ENCODE measurements at places on chromosomes 13 and 19. TPM values are rescaled to one million over a fixed set of nuclear protein-coding genes. Genes with fewer than 3 reads are reported as not detected.

DNA sequence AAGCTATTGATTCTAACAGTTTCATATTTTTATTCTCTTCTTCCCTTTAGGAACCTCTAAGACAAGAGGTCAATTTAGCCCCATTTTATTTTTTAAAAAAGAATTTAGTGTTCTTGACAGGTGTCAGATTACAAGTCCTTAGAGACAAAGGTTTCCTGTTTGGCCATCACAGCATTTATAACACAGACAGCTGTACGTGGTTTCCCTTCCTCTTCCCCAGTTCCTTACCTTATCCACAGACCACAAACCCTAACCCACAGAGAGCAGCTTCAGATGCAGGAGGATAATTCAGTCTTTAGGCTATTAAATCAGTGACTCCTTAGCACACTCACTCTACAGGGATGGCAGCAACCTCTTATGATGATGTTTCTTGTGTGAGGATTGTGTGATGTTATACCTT is 1210.1 kb downstream of the DIAPH3 start:
- no peaks in the 10 kb centered on the region for H3K27me3 ChIP-seq
- H3K4me1 ChIP-seq, result no peaks in the 10 kb centered on the region
- H3K27ac ChIP-seq, result no peak overlapping the region
- no peak overlapping the region for H3K4me3 ChIP-seq
- no peak for DNase-seq

- H3K27me3 ChIP-seq, result no peaks in the 10 kb centered on the region
- H3K27ac ChIP-seq, result no peak overlapping the region
- H3K4me1 ChIP-seq, result no peaks in the 10 kb centered on the region
Observed at GRCh38 chr19:37991176-37991835, 84.3 kb downstream of the SIPA1L3 start.

GRCh38 chr13:87536499-87536898 is 134.7 kb upstream of the SLITRK5 start:
- no peaks in the 10 kb centered on the region for H3K27me3 ChIP-seq
- no peak for DNase-seq
- no peak overlapping the region for H3K27ac ChIP-seq
- no peaks in the 10 kb centered on the region for H3K4me1 ChIP-seq
- no peaks in the 10 kb centered on the region for H3K36me3 ChIP-seq
- H3K4me3 ChIP-seq, result no peak overlapping the region

DNA sequence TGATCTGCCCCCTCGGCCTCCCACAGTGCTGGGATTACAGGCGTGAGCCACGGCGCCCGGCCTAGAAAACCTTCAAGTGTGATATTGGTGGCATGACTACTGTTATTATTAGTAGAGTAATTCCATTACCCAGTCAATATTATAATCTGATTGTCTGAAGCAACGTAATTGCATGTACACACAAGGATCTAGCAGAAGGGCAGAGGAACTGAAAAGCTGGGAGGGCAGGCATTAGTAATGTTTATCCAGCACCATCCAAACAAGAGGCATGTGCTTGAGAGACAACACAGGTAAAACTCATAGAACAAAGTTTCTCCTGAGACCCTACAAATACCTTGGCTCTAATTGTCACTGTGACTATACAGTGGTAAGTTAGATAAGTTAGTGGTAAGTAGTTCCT is 56.2 kb upstream of the ITM2B start:
- H3K4me3 ChIP-seq, result no peak overlapping the region
- no peak for DNase-seq
- H3K4me1 ChIP-seq, result no peaks in the 10 kb centered on the region
- no peak overlapping the region for H3K27ac ChIP-seq
- no peaks in the 10 kb centered on the region for H3K27me3 ChIP-seq

GRCh38 chr13:109840201-109840892 is 54.0 kb upstream of the IRS2 start:
- no peak for DNase-seq
- no peaks in the 10 kb centered on the region for H3K27me3 ChIP-seq
- no peak overlapping the region for H3K4me3 ChIP-seq
- H3K36me3 ChIP-seq, result no peaks in the 10 kb centered on the region
- no peaks in the 10 kb centered on the region for H3K4me1 ChIP-seq

- no peaks in the 10 kb centered on the region for H3K4me1 ChIP-seq
- peak; percentile 83 for DNase-seq
- H3K27me3 ChIP-seq, result no peaks in the 10 kb centered on the region
- H3K36me3 ChIP-seq, result no peaks in the 10 kb centered on the region
- H3K4me3 ChIP-seq, result no peak overlapping the region
Observed at GRCh38 chr19:15010501-15011300, 31.0 kb upstream of the SLC1A6 start.

DNA sequence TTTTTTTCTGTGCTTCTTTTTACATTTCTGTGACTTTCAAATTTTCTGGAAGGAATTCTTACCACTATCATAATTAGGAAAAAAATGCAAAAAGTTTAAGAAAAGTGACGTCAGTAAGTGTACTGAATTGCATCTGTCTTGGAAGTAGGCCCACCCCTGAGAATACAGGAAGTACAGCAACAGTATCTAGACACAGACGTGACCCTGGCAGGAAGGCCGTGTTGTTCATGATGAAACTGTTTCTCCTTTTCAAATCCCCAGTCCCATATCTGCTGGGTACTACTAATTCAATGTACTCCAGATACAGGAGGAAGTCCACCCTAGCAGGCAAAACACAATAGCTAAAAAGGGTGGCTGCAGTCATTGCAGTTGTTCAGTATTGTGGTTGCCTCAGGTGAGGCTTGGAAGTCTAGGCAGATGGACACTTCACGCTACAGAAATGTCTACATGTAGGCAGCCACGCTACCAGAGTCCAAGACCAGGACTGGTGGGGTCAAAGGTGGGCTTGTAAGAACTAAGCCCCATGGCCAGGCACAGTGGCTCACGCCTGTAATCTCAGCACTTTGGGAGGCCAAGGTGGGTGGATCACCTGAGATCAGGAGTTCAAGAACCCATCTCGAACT is 49.6 kb upstream of the MED4 start:
- no peaks in the 10 kb centered on the region for H3K4me1 ChIP-seq
- H3K4me3 ChIP-seq, result no peak overlapping the region
- DNase-seq, result no peak
- no peaks in the 10 kb centered on the region for H3K27me3 ChIP-seq
- H3K36me3 ChIP-seq, result no peaks in the 10 kb centered on the region

DNA sequence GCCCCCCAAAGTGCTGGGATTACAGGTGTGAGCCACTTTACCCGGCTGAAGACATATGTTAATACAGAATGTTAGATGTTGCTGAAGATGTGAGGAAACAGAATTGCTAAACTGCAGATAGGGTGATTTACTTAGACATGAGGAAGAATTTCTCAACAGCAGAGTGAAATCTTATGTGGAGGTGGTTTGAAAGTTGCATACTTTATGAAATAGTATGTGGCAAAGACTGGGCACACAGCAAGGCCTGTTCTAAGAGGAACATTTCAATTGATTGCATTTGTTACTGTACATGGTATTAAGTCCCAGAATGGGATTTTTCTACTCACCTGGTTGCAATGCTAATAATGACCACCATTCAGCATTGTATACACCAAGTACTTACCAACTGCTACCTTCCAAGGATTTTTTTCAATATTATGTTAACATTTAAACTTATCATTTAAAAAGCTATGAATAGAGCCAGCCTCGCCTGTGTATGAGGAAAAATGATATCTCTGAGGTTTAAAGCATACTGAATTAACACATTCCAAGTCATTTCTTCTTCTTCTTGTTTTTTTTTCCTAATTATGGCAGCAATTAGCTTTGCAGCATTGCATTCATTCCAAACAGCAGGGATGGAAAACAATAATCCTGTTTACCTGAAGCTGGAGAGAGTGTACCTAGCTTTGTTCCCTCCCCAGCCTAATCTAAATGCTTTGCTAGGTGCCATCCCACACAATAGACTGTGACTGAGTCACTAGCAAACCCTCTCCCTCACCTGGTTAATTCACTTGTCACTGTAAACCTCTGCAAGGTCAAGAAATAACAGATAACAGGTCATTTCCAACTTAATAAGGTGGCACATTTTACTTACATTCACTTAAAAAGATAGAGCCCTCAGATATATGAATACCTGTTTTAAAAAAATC is 19.4 kb upstream of the KLF5 start:
- H3K4me3 ChIP-seq, result peak overlapping the region; percentile 41
- no peak overlapping the region for H3K27ac ChIP-seq
- DNase-seq, result peak; percentile 66
- peaks cover 26% of the 10 kb centered on the region for H3K4me1 ChIP-seq
- no peaks in the 10 kb centered on the region for H3K36me3 ChIP-seq

DNA sequence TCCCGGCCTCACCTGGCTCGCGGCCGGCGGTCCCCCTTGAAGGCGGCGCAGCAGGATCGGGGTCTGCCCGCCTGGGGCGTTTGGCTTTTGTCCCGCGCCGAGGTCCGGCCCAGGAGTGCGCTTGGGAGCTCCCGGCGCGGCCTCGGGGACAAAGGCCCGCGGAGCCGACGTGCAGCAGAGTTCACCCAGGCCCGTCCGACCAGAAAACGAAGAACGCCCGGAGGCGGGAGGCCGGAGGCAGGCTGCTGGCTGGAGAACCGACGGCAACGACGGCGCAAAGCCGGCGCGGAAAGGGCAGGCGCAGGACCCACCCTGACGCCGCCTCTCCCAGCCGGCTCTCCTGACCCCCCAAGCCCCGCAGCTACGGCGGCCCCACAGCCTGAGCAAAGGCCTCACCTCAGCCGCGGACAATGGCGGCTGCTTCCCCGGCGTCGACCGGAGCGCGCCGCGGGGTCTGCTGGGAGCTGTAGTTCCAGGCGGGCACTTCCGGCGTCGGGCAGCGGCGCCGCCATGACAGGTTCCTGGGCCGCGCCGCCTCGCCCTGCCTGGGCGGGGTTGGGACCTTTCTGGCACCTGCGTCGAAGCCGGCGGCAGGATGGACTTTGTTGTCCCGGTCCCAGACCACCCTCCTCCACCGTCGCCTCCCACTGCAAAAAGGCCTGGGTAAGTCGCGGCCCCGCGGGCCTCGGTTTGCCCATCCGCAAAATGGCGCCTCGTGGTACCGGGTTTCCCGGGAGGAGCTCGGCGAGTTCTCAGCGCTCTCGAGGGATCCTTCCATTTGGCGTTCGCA is at the start of gene ZNF606:
ZNF606 (minus strand) TSS at position 437 of the 790 bp plus-strand sequence. CDS start 1,501 bp downstream, outside the sequence.
- no peaks in the 10 kb centered on the region for H3K4me1 ChIP-seq
- peak within 1 kb of the TSS; percentile 99 for H3K4me3 ChIP-seq
- no peaks in the 10 kb centered on the region for H3K27me3 ChIP-seq
- peaks cover 80% of the 10 kb centered on the region for H3K36me3 ChIP-seq
- peak; percentile 95 for DNase-seq
- H3K27ac ChIP-seq, result peak within 1 kb of the TSS; percentile 90

- no peaks in the 10 kb centered on the region for H3K36me3 ChIP-seq
- H3K4me3 ChIP-seq, result no peak overlapping the region
- peak; percentile 62 for DNase-seq
- H3K4me1 ChIP-seq, result no peaks in the 10 kb centered on the region
- H3K27me3 ChIP-seq, result no peaks in the 10 kb centered on the region
Observed at GRCh38 chr13:114101358-114102130, 30.9 kb downstream of the RASA3 start.

- no peaks in the 10 kb centered on the region for H3K27me3 ChIP-seq
- no peaks in the 10 kb centered on the region for H3K4me1 ChIP-seq
- peaks cover 35% of the 10 kb centered on the region for H3K36me3 ChIP-seq
- no peak for DNase-seq
- no peak overlapping the region for H3K4me3 ChIP-seq
Observed at GRCh38 chr13:95728957-95729356, 52.0 kb downstream of the DNAJC3 start.

DNA sequence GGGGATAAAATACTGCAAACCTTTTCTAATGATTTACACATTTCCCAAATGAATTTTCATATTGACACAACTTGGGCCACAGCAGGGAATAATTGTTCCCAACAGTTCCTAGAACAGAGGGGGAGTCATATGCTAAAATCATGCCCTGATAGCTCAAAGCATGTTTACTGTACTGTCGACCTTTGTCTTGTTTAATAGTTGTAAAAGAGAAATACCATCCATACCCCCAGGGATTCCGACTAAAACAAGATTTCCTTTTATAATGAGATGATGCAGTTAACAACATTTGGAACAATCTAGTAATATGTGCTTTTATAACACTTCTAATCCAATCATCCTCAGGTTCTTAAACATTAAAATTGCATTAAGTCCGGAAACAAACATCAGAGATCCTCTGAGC is 759.7 kb downstream of the OLFM4 start:
- H3K36me3 ChIP-seq, result no peaks in the 10 kb centered on the region
- no peak overlapping the region for H3K27ac ChIP-seq
- DNase-seq, result no peak
- no peak overlapping the region for H3K4me3 ChIP-seq

- peaks cover 45% of the 10 kb centered on the region for H3K27me3 ChIP-seq
- peaks cover 6% of the 10 kb centered on the region for H3K4me1 ChIP-seq
Observed at GRCh38 chr13:80630685-80631121, 289.8 kb upstream of the SPRY2 start.

DNA sequence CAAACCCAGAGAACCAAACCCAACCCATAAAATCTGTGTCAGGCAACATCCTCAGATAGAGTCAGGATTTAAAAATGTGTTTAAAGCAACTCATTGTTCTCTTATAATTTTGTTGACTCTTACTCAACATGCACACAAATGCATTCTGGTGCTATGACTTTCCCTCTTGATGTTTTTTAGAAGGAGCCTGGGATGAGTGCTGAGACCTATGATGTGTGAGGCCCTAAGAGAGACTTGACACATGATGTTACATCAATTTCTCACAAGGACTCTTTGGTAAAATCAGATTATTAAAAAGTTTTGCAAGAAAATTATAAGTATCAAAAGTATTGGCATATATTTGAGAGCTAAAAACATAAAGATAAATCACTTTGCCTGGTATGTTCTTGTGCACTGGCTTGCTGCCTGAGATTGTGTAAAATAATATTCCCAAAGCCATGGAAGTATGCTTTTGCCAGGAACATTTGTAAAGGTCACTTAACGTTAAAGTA is 173.9 kb downstream of the DCLK1 start:
- H3K36me3 ChIP-seq, result no peaks in the 10 kb centered on the region
- no peak for DNase-seq
- H3K27me3 ChIP-seq, result no peaks in the 10 kb centered on the region
- no peak overlapping the region for H3K27ac ChIP-seq
- H3K4me3 ChIP-seq, result no peak overlapping the region

GRCh38 chr13:43301346-43301969 is 278.1 kb downstream of the DNAJC15 start:
- H3K27me3 ChIP-seq, result peaks cover 5% of the 10 kb centered on the region
- DNase-seq, result no peak
- no peak overlapping the region for H3K4me3 ChIP-seq
- no peaks in the 10 kb centered on the region for H3K4me1 ChIP-seq
- H3K36me3 ChIP-seq, result no peaks in the 10 kb centered on the region

- DNase-seq, result no peak
- no peaks in the 10 kb centered on the region for H3K4me1 ChIP-seq
Observed at GRCh38 chr13:64553411-64554129, 2676.6 kb downstream of the PCDH9 start.

GRCh38 chr19:46890423-46891170 is 29.8 kb downstream of the ARHGAP35 start:
- no peaks in the 10 kb centered on the region for H3K36me3 ChIP-seq
- DNase-seq, result no peak
- H3K4me1 ChIP-seq, result no peaks in the 10 kb centered on the region
- H3K27ac ChIP-seq, result no peak overlapping the region

SIAH3 gene
- not detected for total RNA-seq

CYP4F12 gene
- not detected for total RNA-seq

ACP7 gene
- total RNA-seq, result not detected

CGB8 gene
- not detected for total RNA-seq

PLA2G4C gene
- 1.9 TPM for total RNA-seq

IGFL4 gene
- 0.33 TPM for total RNA-seq

ANGPTL8 gene
- not detected for total RNA-seq

SBNO2 gene
- 46.0 TPM for total RNA-seq

LILRB5 gene
- total RNA-seq, result not detected

ADAMTS10 gene
- 35.9 TPM for total RNA-seq

CACNG6 gene
- total RNA-seq, result 1.8 TPM

PEG3 gene
- not detected for total RNA-seq

WDR87 gene
- not detected for total RNA-seq

CEACAM3 gene
- not detected for total RNA-seq

All from endodermal cell (in vitro differentiated cells).